Neural progenitor cell (in vitro differentiated cells): ENCODE measurements at places on chromosomes 16 and 17. TPM values are rescaled to one million over a fixed set of nuclear protein-coding genes. Genes with fewer than 3 reads are reported as not detected.

GRCh38 chr17:72135546-72136325 lies 14.9 kb downstream of the SOX9 start:
- no peaks in the 10 kb centered on the region for H3K27me3 ChIP-seq
- no peaks in the 10 kb centered on the region for H3K4me1 ChIP-seq
- no peak overlapping the region for H3K4me3 ChIP-seq
- no peaks in the 10 kb centered on the region for H3K36me3 ChIP-seq
- DNase-seq: no peak

- H3K4me3 ChIP-seq: no peak overlapping the region
- H3K36me3 ChIP-seq: no peaks in the 10 kb centered on the region
- no peaks in the 10 kb centered on the region for H3K27me3 ChIP-seq
- no peak overlapping the region for H3K27ac ChIP-seq
- H3K4me1 ChIP-seq: no peaks in the 10 kb centered on the region
- no peak for DNase-seq
These were observed 203.5 kb downstream of the CEP112 start for GRCh38 chr17:65988451-65988850.

The SLC22A31 gene
- total RNA-seq: 0.87 TPM in 1 of 2 replicates, not detected in the other

The ACSM2A gene
- total RNA-seq: not detected in 2 replicates

The P2RX1 gene
- not detected in 2 replicates for total RNA-seq
